ENCODE measurements at places on chromosomes 16 and 17. TPM values are rescaled to one million over a fixed set of nuclear protein-coding genes. Genes with fewer than 3 reads are reported as not detected.

The HOXB4 gene
- 2.3 TPM for total RNA-seq

- no peak overlapping the region for H3K4me3 ChIP-seq
- no peaks in the 10 kb centered on the region for H3K27me3 ChIP-seq
- H3K4me1 ChIP-seq, result peaks cover 79% of the 10 kb centered on the region
These were observed 6.5 kb downstream of the ZZEF1 start for GRCh38 chr17:4136373-4136772.

DNA sequence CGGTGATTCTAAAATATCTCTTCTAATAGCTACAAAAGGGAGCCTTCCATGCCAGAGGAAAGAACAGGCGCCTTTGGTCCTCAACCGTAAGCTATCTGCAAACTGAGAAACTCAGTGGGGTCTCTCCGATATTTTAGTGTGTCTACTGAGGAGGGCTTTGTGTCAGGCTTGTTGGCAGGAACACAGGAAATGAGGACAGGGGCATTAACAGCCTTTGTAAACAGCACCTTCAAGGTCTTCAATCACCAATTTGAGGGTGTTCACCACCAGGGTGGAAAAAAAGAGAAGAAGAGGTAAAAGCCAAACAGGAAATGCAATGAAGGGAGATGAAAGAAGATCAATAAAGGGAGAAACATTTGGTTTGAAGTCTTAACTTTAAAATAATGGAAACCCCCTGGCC is 580.1 kb upstream of the SALL1 start:
- H3K4me3 ChIP-seq, result no peak overlapping the region
- no peaks in the 10 kb centered on the region for H3K36me3 ChIP-seq
- no peaks in the 10 kb centered on the region for H3K27me3 ChIP-seq
- no peaks in the 10 kb centered on the region for H3K4me1 ChIP-seq

DNA sequence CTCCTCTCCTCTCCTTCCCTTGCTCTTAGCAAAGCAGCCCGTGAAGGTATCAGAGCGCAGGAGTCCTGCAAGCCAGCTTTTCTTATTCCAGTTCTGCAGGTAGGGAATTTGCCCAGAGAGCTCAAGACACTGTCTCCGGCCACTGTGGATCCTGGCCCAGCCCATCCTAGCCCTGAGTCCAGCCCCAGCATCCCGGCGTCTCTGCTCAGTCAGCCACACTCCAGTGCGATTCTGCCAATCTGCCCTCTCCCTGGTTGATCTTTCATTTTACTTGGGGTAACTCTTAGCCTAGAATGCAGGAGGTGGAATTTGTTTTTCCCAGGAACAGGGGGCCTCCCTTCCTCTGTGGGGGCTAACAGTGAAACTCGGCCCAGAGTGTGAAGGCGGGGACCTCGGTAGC is 176.9 kb upstream of the GSE1 start:
- H3K27ac ChIP-seq, result peak overlapping the region; percentile 27
- H3K4me3 ChIP-seq, result no peak overlapping the region
- H3K36me3 ChIP-seq, result no peaks in the 10 kb centered on the region
- no peak for DNase-seq
- no peaks in the 10 kb centered on the region for H3K27me3 ChIP-seq

DNA sequence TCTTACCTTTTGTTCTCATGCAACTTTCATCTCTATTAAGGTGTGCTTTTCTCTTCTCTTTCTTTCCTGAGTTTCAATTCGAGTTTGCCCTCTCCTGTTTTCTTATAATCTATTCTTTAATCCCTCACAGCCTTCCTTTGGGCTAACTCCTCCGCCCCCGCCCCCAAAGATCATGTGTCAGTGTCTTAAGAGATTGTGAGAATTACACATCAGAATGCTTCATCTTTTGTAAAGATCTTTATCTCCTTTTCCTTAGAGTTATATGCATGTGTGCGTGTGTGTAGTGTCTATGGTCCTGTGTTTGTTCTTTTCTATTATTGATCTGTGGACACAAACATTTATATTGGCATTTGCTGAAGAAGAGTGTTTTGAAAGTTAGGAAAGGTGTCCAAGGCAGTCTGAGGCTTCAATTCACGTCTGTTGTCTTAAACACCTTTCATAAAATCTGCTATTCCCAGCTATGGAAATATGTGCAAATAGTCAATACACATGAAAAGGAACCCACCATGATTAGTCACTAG is 6.1 kb upstream of the ALDH3A2 start:
- DNase-seq, result no peak
- no peaks in the 10 kb centered on the region for H3K36me3 ChIP-seq
- peaks cover 7% of the 10 kb centered on the region for H3K4me1 ChIP-seq
- no peak overlapping the region for H3K4me3 ChIP-seq
- H3K27ac ChIP-seq, result no peak overlapping the region
